Stimulated activated CD8-positive, alpha-beta memory T cell treated with anti-CD3 and anti-CD28 coated beads, Interleukin-15, amount 100 ng/mL, for 4 hours (primary cell): ENCODE measurements at places on chromosomes 4 and X.

GRCh38 chr4:76606645-76607265 is 171.7 kb downstream of the SHROOM3 start:
- DNase-seq: no peak

- no peak for DNase-seq
Measured at GRCh38 chrX:149365061-149365460, 140.0 kb downstream of the IDS start.

GRCh38 chr4:140556372-140557085 is 12.2 kb downstream of the UCP1 start:
- no peak for DNase-seq

DNA sequence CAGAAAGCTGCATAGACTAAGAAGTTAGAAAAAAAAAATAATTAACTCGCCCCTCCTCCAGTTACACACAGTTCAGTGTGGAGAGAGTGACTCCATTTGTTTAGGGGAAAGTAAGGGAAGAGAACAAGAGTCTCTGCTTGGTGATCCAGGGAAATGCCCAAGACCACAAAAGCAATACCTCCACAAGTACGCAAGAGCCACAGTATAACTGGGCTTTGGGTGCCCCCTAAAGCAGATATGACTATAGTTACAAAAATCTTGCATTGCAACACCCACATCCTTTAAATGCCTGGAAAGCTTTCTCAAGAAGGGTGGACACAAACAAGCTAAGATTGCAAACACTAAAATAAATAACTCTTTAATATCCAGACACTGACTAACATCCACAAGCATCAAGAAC is 164.2 kb upstream of the NRK start:
- DNase-seq: no peak

DNA sequence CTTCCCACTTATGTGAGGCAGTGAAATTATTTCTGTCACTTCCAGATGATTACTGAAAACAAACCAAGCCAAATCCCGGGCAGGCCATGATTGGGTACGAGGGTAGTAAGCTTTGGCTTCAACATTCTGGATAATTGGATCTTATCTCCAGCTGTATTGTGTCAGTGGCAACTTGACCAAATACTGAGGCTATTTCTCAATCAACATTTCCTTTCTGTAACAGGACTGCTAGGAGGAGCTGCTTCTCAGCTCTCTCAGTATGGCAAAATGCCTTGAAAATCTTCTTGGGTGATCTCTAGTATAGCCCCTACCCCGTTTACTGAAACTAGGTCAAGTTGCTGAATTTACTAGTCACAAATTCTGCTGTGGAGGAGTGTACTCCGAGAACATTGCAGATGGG is 169.3 kb upstream of the FRMPD4 start:
- no peak for DNase-seq

DNA sequence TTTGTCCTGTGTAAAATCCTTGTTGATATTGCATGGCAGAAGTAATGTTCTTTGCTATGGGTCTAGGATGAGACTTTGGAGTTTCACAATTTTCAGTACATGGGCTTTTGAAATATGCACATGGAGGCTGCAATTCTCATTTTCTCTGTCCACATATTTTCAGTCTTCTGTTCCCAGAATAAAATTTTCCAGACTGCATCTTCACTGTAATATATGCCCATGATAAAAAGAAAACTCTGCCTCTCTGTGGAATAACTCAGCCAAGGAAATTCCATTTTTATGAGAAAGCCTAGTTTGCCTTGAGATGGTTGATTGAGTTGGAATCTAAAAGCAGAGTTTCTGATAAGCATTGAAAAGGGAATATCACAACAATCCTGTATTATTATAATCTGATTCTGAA is 601.4 kb upstream of the AADAT start:
- DNase-seq: no peak

DNA sequence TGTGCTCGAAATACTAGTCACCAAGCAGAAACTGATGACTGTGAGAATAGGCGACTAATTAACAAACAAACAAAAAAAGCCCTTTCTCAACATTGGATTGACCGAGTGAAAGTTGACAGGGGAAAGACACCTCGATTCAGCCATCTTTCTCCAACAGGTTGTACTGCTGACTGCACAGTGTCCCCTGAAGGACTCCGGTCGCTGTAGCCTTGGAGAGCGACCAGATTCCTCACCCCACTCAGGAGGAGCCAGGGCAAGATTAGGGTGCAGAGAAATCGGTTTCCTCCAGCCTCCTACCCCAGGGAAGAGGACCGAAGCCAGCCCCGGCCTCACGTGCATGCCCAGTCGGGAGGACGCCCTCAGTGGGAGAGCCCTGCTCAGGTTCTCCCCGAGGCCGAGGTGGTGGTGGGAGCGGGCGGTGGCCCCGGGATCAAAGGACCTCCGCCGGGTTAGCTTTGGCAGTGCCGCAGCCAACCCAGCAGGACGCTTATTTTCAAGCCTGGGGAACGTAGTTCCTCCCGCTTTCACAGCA is 1.1 kb upstream of the RAP1GDS1 start:
- peak; percentile 11 for DNase-seq

- DNase-seq: no peak
Measured at GRCh38 chr4:147863111-147863747, 131.3 kb downstream of the ARHGAP10 start.
